T-cell (primary cell): ENCODE measurements at places on chromosomes 3 and 15.

DNA sequence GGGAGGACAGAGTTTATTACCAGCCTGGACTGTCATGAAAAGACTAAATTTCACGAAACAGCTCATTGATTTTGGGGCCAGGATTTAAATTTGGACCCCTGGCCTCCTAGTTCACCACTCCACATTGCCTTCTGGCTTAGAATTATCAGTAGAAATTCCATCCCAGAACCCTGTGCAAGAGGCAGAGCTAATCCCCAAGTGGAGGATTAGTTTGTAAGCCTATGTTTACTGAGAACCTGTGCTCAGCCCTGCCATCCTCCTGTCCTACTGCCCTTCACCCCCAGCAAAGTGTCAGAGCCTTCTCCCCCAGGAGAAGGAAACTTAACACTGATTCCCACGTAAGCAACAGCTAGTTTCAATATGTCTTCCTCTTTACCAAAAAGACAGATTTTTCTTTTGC is 99.4 kb downstream of the SST start:
- no peak overlapping the region for H3K27ac ChIP-seq
- H3K4me3 ChIP-seq: no peak overlapping the region

GRCh38 chr15:75483961-75484360 is 32.5 kb upstream of the SIN3A start:
- no peaks in the 10 kb centered on the region for H3K4me1 ChIP-seq
- no peaks in the 10 kb centered on the region for H3K36me3 ChIP-seq
- no peak overlapping the region for H3K27ac ChIP-seq
- H3K27me3 ChIP-seq: no peaks in the 10 kb centered on the region
- H3K4me3 ChIP-seq: no peak overlapping the region

GRCh38 chr3:119324899-119325298 is 30.7 kb downstream of the ARHGAP31 start:
- no peak overlapping the region for H3K27ac ChIP-seq
- H3K27me3 ChIP-seq: no peaks in the 10 kb centered on the region
- no peak for DNase-seq
- no peak overlapping the region for H3K4me3 ChIP-seq
- peaks cover 19% of the 10 kb centered on the region for H3K4me1 ChIP-seq

GRCh38 chr3:52036222-52036694 is 20.1 kb downstream of the DUSP7 start:
- DNase-seq: no peak
- peaks cover 6% of the 10 kb centered on the region for H3K4me1 ChIP-seq
- H3K36me3 ChIP-seq: no peaks in the 10 kb centered on the region
- H3K4me3 ChIP-seq: no peak overlapping the region
- no peaks in the 10 kb centered on the region for H3K27me3 ChIP-seq

- no peaks in the 10 kb centered on the region for H3K36me3 ChIP-seq
- H3K4me1 ChIP-seq: peaks cover 4% of the 10 kb centered on the region
- no peak overlapping the region for H3K27ac ChIP-seq
- no peak for DNase-seq
- H3K4me3 ChIP-seq: no peak overlapping the region
Observed at GRCh38 chr15:90322538-90322937, 29.5 kb upstream of the ZNF774 start.

- H3K36me3 ChIP-seq: no peaks in the 10 kb centered on the region
- H3K27me3 ChIP-seq: no peaks in the 10 kb centered on the region
- H3K4me3 ChIP-seq: no peak overlapping the region
Observed at GRCh38 chr3:77449459-77450350, 409.8 kb downstream of the ROBO2 start.

GRCh38 chr15:22933641-22934061 is 46.5 kb downstream of the CYFIP1 start:
- H3K27me3 ChIP-seq: no peaks in the 10 kb centered on the region
- H3K4me3 ChIP-seq: no peak overlapping the region
- no peaks in the 10 kb centered on the region for H3K4me1 ChIP-seq
- H3K27ac ChIP-seq: no peak overlapping the region
- H3K36me3 ChIP-seq: no peaks in the 10 kb centered on the region

GRCh38 chr3:40605960-40606359 is 81.2 kb downstream of the ZNF621 start:
- no peak overlapping the region for H3K27ac ChIP-seq
- H3K36me3 ChIP-seq: no peaks in the 10 kb centered on the region
- DNase-seq: no peak
- H3K27me3 ChIP-seq: peaks cover 2% of the 10 kb centered on the region
- no peaks in the 10 kb centered on the region for H3K4me1 ChIP-seq
- no peak overlapping the region for H3K4me3 ChIP-seq

- no peak for DNase-seq
- H3K4me1 ChIP-seq: no peaks in the 10 kb centered on the region
- H3K4me3 ChIP-seq: no peak overlapping the region
- no peak overlapping the region for H3K27ac ChIP-seq
- no peaks in the 10 kb centered on the region for H3K36me3 ChIP-seq
Observed at GRCh38 chr3:75001330-75001729, 386.9 kb upstream of the CNTN3 start.

GRCh38 chr15:58981808-58982475 is 5.5 kb upstream of the RNF111 start:
- H3K36me3 ChIP-seq: no peaks in the 10 kb centered on the region
- peak overlapping the region; percentile 23 for H3K4me3 ChIP-seq
- H3K27ac ChIP-seq: peak overlapping the region; percentile 54
- DNase-seq: no peak

GRCh38 chr3:169966951-169967915 is 626 bp downstream of the SEC62 start:
- peak; percentile 23 for DNase-seq
- peaks cover 24% of the 10 kb centered on the region for H3K4me1 ChIP-seq
- peak overlapping the region; percentile 98 for H3K4me3 ChIP-seq

GRCh38 chr3:114872588-114872987 is 274.5 kb downstream of the ZBTB20 start:
- H3K27ac ChIP-seq: no peak overlapping the region
- no peak for DNase-seq
- H3K36me3 ChIP-seq: no peaks in the 10 kb centered on the region
- no peaks in the 10 kb centered on the region for H3K27me3 ChIP-seq
- H3K4me1 ChIP-seq: no peaks in the 10 kb centered on the region

DNA sequence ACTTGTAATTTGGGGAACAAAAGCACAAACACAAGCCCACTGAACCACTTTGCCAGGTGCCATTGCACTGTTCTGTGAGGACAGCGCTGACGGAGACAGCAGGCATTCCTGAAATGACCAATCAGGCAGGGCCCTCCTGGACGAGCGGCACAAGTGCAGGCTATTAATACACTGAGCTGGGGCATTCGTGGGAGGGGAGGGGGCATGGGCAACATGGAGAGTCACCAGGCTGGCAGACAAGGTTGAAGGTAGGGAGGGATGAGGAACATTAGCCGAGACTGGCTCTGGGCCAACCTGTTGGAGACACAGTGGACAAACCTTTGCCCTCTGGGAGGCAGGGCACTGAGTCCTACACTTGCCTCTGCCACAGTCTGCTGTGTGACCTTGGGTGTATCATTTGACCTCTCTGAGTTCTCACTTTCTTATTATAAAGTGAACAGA is 45.6 kb downstream of the NOX5 start:
- no peak overlapping the region for H3K27ac ChIP-seq
- no peak for DNase-seq
- no peaks in the 10 kb centered on the region for H3K27me3 ChIP-seq
- H3K4me3 ChIP-seq: no peak overlapping the region

DNA sequence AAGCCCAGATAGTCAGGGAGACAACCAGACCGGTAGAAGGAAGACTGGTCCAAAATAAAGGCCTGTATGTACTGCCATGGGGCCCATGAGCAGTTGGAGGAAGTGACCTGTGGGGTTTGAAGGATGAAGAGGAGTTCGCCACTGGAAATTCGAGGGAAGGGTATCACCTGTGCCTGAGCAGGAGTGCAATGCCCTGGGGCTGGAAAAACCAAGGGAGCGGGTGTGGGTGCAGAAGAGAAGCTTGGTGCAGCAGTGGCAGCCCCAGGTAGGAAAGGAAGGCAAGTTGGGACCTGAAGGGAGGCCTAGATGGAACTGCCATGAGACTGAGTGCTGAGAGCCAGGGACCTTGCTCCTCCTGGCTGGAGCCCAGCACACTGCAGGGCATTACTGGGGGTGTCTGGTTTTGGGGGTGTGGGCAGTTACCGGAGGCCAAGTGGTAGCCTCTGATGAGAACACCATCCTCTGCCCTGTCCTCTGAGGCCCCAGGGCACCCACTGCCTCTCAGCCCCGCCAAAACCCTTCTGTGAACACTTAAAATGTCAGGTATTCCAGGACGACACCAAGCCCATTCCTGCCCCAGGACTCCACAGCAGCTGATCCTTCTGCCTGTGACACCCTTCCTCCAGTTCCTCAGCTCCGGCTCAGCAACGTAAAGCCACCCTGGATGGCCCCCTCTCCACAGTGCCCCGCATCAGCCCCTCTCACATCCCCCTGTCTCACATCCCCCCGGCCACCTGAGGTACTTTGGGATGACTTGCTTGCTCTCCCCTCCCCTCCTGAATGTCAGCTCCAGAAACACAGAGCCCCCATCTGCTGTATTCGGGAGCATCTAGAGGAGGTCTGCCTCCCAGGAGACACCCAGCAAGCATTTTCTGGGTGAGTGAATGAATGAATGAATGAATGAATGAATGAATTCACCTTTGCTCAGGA is 42.9 kb downstream of the WNT7A start:
- H3K4me1 ChIP-seq: no peaks in the 10 kb centered on the region
- H3K27me3 ChIP-seq: no peaks in the 10 kb centered on the region
- no peak for DNase-seq
- H3K4me3 ChIP-seq: no peak overlapping the region
- no peak overlapping the region for H3K27ac ChIP-seq
- no peaks in the 10 kb centered on the region for H3K36me3 ChIP-seq

- H3K27ac ChIP-seq: no peak overlapping the region
- H3K4me1 ChIP-seq: no peaks in the 10 kb centered on the region
- DNase-seq: no peak
- H3K27me3 ChIP-seq: no peaks in the 10 kb centered on the region
- H3K4me3 ChIP-seq: no peak overlapping the region
- H3K36me3 ChIP-seq: no peaks in the 10 kb centered on the region
Observed at GRCh38 chr3:35594739-35595138, 44.6 kb upstream of the ARPP21 start.

DNA sequence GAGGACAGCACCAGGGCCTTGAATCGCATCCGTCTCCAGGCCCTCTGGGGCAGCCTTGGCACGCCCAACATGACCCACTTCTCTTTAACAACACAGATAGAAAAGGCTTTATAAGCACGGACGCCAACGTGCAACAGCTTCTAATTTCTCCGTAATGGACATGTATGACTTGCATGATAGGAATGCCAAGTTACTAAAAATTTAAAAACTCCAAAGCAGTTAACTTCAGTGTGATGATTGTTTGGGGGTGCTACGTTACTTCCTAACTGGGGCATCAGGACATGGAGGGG is 30.9 kb upstream of the SNRPA1 start:
- peaks cover 62% of the 10 kb centered on the region for H3K27me3 ChIP-seq
- peaks cover under 1% of the 10 kb centered on the region for H3K4me1 ChIP-seq
- H3K27ac ChIP-seq: no peak overlapping the region
- no peak for DNase-seq
- H3K36me3 ChIP-seq: no peaks in the 10 kb centered on the region
- H3K4me3 ChIP-seq: no peak overlapping the region

DNA sequence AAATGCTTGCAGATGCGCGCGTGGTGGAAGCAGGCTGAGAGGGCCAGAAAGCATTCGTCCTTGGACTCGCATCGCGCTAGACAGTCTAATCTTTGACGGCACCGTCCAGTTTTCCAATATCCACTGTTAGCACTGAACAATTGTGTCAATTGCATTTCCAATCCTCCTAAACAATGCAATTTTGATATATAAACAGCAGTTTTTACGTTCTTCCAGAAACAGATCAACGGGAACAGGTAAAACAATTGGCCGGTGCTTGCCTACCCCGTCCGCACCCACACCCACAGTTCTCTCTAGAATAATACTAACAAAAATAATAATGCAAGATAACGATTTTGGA is 17.2 kb downstream of the CPN2 start:
- H3K36me3 ChIP-seq: no peaks in the 10 kb centered on the region
- DNase-seq: no peak
- no peak overlapping the region for H3K4me3 ChIP-seq
- no peak overlapping the region for H3K27ac ChIP-seq
- H3K27me3 ChIP-seq: peaks cover 3% of the 10 kb centered on the region
- no peaks in the 10 kb centered on the region for H3K4me1 ChIP-seq

DNA sequence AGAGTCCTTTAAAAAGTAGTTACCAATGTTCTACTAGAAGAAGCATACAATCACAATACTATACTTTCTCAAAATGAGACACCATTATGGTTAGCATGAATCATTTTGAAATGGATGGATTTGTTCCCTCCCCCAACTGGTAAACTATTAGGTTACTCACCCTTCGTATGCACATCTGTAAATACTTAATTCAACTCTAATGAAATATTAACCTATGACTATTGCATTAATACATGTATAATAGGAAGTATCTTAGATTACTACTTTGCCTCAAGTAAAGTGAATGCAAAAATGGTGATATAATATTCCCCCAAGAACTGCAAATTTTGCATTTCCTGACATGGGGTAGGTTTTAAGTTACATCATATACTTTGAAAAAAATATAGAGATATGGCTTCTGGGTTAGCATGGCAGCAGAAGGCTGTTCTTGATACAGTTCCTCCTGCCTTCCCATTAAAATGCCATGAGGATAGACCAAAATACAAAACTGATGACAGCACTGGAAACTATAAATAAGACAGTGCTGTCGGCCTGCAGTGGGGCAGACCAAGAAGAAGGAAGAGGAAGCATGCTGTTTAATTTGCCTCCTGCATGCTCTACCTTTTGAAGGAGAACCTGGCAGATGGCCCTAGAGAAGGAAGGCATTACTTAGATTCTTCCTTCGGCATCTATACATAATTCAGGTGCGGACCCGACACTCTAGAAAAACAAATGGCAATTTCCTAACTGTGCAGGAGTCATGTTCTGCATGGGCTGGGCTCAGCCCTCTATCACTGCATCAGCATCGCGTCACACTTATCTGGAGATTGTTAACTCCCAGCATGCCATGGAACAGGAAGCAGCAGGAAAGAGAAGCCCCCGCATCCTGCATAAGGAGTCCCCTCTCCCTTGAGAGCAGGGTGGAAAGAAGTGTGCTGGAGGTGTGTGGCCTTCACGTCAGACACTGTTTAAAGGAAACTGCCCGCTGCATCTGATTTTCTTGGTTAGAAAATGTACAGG is 41.8 kb upstream of the NEO1 start:
- no peak overlapping the region for H3K27ac ChIP-seq
- no peaks in the 10 kb centered on the region for H3K4me1 ChIP-seq
- H3K36me3 ChIP-seq: no peaks in the 10 kb centered on the region
- no peak overlapping the region for H3K4me3 ChIP-seq

- no peaks in the 10 kb centered on the region for H3K27me3 ChIP-seq
- H3K36me3 ChIP-seq: no peaks in the 10 kb centered on the region
Observed at GRCh38 chr3:100068826-100069225, 45.5 kb downstream of the FILIP1L start.

DNA sequence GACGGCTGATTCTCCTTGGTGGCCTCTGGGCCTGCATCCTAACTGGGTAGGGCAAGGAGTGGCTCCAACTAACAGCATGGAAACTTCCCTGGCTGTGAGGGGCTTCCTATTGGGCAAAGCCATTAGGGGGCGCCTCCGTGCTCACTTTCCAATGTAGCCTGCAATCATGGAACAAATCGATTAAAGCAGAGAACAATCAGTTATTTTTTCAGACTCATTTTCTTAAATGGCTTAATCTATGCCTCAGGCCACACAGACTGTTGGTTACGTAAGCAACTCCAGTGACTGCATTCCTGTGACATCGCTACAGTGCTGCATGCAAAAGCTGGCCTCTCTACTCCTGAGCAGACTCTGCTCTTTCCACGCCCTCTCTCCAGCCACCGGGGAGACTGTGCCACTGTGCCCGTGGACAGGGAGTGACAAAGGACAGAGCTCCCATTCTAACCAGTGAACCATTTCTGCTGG is 278.9 kb downstream of the KLF13 start:
- no peak overlapping the region for H3K4me3 ChIP-seq
- no peaks in the 10 kb centered on the region for H3K4me1 ChIP-seq
- DNase-seq: no peak
- H3K36me3 ChIP-seq: no peaks in the 10 kb centered on the region
- H3K27ac ChIP-seq: no peak overlapping the region
- H3K27me3 ChIP-seq: no peaks in the 10 kb centered on the region
